Activated T-helper 1 cell treated with anti-CD3 and anti-CD28 coated beads, Interleukin-2, amount 50 U/mL, for 16 hours (primary cell): ENCODE measurements at places on chromosomes 6 and 20.

GRCh38 chr6:51640021-51640420, 447.4 kb downstream of the PKHD1 start:
- no peak for DNase-seq

DNA sequence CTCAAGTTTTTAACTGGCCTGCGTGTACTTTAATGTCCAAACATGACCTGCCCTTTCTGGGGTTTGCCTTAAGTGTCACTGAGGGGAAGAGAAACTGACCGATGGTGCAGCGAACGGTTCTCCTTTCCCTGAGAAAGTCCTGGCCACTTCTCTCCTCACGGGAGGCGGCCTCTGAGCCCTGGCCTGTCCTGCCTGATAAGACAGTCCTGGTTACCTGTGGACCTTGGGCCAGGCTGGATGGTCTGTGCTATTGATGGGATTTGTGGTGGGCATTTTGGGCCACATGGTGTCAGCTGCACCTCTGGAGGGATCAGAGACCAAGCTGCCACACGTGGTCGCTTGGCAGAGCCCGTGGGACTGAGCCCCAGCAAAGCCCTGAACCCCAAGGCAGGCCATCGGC, 11.6 kb upstream of the NTSR1 start:
- DNase-seq = no peak

DNA sequence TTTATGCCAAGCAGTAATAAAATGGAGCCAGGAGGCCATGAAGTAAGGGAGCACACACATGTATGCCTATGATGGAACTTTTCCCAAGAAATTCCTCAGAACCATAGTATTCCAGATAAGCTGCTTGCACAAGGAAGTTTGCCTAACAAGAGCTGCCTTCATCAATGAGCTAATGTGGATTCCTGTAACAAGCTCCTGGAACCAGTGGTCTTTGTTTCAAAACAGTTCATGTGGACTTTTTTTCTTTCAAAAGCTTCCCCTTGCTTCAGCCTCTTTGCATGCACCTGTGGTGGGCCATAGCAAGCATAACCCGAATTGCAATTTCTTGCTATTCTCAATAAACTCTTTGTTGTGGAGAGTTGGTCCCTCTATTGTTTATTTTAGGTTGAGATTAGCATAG, 359.6 kb downstream of the UTRN start:
- DNase-seq = no peak

DNA sequence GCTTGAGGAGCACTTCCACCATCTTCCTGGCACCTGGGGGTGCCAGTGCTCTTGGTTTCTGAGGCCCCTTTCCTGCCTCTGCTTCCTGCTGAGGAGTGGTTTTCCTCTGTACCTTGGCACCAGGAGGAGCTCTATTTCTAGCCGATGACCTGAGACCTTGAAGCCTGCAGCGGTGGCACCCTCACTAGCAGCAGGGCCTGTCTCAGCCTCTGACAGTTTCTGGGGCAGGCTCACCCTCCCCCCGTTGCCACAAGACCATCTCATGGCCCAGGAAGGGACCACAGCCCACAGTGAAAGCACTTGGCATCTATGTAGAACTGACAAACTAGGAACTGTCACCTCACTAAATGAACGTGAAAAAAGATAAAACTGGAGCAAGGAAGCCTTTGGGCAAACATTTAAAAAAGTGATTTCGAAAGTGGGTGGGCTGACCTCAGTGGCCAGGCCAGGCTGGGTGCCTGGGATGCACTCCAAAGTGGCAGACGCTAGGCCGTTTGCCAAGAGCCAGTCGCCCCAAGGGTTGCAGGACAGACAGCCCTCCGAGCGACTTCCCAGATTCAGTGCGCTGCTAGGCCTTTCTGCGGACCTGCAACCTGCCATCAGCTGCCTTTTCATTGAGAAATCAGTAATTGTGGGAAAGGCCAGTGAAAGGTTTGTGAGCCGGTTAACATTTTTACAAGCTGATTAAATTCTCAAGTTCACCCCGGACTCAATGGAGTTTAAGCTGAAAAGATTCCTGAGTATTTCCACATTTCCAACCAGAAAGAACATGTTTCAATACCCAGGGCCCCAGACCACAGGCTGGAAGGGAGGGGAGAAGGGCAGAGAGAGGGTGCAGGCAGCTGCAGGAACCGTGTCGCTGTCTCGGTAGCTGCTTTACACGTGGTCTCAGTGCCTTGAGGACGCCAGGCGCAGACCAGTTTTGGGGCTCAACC, 303.7 kb downstream of the ESR1 start:
- no peak for DNase-seq

GRCh38 chr20:58072695-58073671, 155.5 kb downstream of the ANKRD60 start:
- no peak for DNase-seq

GRCh38 chr6:118752803-118753202, 101.4 kb upstream of the CEP85L start:
- DNase-seq = no peak

GRCh38 chr6:128365520-128366160, 154.8 kb downstream of the PTPRK start:
- DNase-seq = no peak

GRCh38 chr6:154542747-154543146, 32.3 kb upstream of the CNKSR3 start:
- DNase-seq = no peak

DNA sequence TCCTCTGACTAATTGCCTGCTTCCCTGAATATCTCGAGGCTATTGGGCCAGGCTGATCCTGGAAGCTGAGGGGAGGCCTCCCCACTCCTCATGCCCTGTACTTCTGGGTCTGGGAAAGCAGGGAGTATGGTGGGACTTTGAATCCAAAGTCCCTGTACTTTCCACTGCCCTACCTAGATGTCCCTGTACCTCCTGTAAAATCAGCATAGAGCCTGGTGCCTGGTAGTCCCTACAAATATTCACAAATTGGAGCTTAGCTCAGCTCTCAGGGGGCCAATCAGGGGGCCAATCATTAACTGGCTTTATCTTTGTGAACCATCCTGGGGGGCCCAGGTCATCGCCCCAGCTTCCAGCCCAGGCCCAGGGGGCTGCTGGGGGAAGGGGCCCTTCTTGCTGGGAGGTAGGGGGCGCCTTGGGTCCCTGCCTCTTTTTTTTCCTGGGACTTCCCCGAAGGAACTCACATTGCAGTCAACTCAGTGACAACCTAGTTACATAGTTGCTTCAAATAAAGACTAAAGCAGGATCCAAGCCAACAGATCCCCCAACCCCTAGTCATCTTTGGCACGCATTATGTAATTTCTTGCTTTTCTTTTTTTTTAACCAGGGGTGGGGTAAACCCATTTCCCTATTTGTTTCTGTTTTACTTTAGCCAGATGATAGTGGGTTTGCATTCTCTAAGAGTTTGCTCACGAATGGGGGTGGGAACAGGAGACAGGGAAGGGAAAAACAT, 6.9 kb upstream of the VEGFA start:
- DNase-seq = no peak

GRCh38 chr20:22374066-22374465, 210.3 kb downstream of the FOXA2 start:
- no peak for DNase-seq

- no peak for DNase-seq
Observed at GRCh38 chr20:4637081-4637797, 84.5 kb upstream of the PRND start.

DNA sequence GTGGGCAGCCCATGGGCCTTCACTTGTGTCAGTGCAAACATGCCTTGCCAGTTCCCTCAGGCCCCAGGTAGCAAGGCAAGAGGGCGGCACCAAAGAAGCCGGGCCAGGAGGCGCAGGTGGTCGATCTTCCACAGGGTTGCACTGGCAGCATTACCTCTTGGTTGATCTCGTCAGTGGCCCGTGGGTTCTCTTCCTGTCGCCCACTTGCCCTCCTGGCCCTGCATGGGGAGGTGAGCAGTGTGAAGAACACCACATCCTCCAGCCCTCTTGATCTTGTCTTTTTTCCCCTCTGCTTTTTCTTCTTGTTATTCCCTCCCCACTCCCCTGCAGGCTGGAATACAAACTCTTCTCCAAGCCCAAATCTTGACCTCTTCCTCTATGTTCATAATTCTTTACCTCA, 3.0 kb upstream of the CST11 start:
- no peak for DNase-seq

DNA sequence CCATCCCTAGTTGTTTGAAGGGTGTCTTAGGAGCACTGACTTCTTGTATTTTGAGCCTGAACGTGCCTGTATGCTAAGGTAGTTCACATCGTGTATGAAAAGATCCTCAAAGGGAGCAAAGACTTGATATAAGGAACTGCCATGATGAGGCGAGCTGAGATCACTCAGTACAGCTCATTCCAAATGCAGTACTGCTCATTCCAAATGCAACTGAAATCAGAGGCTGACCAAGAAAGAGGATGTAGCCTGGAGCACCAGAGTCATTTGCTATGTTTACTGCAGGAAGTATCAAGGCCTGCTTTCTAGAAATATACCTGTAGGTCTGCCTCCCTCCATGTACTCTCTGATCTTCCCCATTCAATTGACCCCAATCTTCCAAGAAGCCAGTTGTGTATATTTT, 832.2 kb downstream of the EYS start:
- no peak for DNase-seq

DNA sequence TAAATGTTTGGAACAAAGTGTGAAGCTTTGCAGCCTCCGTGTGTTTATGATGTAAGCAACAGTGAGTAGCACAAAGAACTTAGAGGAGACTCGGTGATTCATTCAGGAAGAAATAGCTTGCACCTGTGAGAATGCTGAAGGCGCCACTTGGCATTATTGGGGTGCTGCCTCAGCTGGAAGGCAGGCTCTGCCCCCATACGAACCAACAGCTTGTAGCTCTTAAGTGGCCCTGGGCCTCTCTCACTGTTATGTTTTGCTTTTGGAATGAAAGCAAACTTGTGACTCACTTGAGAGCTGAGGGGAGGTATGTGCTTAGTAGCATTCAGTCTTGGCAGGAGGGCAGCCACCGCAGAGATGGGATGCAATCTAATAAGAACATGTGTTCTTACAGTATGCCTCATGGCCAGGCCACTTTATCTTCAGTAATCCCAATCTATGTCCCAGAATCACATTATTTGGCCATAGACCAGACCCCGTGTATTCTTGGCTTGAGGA, 310.7 kb downstream of the EYA4 start:
- DNase-seq = no peak

DNA sequence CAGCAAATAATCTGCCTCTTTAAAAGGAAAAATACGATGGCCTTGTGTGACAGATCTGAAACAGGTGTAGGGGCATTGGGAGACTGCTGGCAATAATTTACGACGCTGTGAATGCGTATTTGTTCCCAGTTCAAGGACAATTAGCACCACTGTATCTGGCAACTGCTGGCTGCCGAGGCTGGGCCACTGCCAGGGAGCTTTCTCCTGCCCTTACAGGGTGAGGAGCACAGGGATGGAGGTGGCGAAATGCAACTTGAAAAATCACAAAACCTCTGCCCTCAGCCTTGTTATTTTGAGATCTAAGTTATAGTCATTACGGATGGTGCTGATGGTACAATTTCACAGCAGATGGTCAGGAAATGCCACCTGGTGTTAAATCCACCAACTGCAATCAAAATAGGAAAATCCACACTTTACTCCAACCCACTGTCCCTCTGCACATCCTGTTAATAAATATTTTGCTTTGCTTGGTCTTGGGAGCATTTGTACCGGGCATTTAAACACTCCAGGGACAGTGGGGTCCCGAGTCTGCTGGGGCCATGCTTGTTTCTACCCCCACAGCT, 6.4 kb downstream of the MYLK4 start:
- DNase-seq = no peak

- no peak for DNase-seq
Observed at GRCh38 chr20:53926428-53927028, 143.9 kb downstream of the BCAS1 start.

DNA sequence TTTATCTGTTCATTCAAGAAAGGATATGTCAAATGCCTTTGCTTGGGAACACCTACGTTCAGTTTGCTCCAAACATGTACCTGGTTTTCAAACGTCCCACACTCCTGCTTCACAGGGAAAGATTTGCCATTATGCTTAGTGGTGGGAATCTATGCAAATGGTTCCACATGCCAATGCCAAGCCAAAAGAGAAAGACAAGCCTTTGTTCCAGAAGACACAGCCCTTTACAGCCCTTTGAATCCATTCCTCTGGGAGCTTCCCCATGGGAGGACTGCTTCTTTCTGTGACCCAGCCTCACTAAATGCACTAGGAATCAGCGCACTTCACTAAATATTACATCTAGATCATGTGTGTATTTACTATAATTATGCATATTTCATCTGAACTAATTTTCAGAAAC, 619.5 kb downstream of the PRKN start:
- no peak for DNase-seq

- no peak for DNase-seq
Observed at GRCh38 chr6:71011871-71012371, 55.1 kb upstream of the B3GAT2 start.

DNA sequence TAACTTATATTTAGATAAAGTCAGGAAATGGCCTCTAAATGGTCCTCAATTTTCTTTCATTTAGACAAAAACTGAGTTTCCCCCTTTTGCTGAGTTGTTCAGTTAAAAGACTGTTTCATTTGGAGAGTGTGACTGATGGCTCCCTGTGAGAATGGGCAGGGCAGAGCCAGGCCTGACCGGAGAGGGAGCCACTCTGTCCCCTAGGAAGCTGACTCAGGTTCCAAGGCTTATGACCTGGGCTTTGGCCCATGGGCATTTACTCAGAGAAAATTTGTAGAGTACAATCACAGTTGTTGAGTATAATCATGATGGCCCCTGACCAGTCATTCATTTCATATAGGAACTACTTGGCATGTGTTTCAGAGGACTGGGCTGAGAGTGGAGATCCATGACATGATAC, 37.0 kb upstream of the AIG1 start:
- DNase-seq = no peak

GRCh38 chr20:41357424-41358163, 9.0 kb downstream of the EMILIN3 start:
- no peak for DNase-seq
